ENCODE measurements at places on chromosomes 3 and 15.

GRCh38 chr15:49715211-49715610 lies 94.4 kb downstream of the DTWD1 start:
- no peak for DNase-seq

GRCh38 chr3:194689493-194689944 lies 3.8 kb downstream of the FAM43A start:
- DNase-seq = no peak

DNA sequence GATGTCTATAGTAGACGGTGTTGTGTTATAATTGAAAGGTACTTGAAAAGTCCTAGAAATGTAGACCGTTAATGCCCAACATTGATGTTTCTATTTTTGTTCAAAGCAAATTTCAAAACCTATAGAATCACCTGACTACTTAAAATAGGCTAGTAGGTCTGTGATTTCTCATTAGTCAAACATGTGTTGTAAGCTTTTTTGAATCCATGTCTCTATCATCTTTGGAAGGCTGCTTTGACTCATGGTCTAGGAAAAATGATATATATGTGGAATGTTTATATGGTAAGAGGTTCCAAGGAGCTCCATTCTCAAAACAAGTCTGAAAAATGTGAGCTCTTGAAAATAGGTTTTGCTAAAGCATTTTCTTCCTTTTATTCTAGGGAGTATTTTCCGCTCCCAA lies 375.3 kb downstream of the LPP start:
- no peak for DNase-seq

DNA sequence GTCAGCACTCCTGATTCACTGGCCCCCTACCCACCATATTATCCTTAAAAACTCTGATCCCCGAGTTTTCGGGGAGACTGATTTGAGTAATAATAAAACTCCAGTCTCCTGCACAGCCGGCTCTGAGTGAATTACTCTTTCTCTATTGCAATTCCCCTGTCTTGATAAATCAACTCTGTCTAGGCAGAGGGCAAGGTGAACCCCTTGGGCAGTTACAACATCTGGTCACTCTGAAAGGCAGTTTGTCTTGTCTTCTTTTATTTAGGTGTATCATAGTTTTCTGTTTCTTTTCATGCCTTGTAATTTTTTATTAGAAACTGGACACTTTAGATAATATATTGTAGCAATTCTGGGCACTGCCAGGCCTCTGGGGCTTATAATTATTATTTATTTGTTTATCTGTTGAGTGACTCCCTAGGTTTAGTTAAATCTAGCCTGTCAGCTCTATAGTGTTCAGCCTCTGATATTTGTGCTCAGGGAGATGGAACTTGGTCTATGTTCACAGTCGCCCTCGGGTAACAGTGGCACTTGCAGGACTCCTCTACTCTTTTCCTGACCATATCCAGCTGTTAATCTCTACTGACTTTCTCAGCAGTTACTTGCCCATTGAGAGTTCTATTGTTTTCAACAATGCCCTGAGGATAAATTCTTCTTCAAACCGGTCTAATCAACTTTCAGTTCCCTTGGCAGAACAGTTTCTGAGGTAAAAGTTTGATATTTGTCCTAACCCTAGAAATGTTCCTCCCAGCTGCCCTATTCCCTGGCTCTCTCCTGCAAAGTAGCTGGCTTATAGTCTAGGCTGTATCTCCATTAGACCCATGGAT lies 15.5 kb upstream of the PLAAT1 start:
- DNase-seq = no peak

GRCh38 chr3:52341123-52341522 lies 25.0 kb downstream of the DNAH1 start:
- DNase-seq = no peak

DNA sequence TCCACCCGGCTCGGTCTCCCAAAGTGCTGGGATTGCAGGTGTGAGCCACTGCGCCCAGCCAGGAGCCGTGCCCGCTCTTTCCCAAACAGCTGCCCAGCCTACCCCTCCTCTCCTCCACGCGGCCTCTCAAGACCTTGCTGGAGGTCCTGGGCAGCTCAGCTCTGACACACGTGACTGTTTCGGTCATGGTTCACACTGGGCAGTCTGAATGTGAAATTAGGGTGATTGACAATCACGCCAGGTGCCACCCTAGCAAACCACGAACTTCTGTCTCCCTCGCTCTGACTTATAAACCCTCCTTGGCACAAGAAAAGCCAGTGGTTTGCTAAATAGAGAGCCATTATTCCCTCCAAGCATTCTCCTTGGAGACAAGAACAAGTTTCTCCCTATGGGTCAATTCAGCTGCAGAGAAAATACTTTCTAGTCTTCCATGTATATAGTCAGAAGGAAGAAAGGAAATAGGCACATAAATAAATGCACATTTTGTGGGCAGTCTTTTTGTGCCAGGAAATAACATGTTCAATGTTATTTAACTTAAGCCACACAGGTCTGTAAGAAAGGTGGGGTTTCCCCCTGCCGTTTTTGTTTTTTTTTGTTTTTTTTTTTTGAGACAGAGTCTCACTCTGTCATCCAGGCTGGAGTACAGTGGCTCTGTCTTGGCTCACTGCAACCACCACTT lies 121.9 kb upstream of the MEF2A start:
- DNase-seq = no peak

- DNase-seq = no peak
Observed at GRCh38 chr3:138939561-138940241, 7.2 kb downstream of the FOXL2 start.

GRCh38 chr15:71219645-71220044 lies 104.4 kb downstream of the THSD4 start:
- no peak for DNase-seq

DNA sequence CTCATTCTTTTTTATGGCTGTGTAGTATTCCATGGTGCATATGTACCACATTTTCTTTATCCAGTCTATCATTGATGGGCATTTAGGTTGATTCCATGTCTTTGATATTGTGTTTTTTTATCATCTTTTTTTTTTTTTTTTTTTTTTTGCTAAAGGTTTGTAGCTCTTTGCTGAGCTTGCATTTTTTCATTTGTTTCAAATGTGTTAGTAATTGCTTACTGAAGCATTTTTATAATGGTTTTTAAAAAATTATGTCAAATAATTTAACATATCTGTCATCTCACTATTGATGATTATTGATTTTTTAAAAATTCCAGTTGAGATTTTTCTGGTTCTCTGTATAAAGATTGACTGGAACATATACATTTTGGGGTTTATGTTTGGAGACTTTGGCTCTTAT lies 934.6 kb downstream of the TUSC7 start:
- DNase-seq = no peak

- DNase-seq = no peak
Observed at GRCh38 chr3:182969277-182969676, 11.1 kb downstream of the DCUN1D1 start.

GRCh38 chr3:13111873-13112520 lies 38.8 kb upstream of the IQSEC1 start:
- no peak for DNase-seq

- no peak for DNase-seq
Observed at GRCh38 chr15:70247281-70247680, 149.6 kb upstream of the TLE3 start.

GRCh38 chr3:4990069-4990468 lies 10.8 kb downstream of the BHLHE40 start:
- DNase-seq = no peak

- no peak for DNase-seq
Observed at GRCh38 chr15:31020542-31020941, 29.1 kb upstream of the MTMR10 start.

DNA sequence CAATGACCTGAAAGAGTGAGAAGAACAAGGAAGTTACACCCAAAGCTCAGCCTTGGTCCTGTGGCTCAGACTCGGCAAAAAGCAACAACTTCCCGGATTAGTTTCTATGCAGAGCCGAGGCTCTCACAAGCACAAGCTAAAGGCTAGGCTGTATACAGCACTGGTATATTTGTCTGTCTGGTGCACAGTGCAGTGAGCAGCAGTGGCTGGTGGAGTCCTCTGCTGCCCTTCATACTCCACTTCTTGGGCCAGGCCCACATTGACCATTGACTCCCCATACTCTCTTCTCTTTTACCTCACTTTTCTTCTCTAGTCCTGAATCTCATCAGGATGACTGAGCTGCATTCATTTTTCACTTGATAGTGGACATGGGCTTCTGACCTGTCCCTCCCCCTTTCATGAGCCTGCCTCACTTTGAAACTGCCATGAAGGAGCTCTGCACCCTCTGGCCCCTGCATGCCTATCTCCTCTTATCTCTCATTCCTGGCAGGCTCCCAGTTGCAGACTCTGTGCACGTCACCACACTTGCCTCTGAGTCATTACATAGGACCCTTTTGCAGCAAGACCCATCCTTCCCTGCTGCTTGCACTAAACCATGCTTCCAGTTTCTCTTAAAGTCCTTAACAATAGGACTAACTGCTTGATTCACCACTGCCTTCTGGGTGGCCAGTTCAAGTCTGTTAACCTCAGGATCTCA lies 379.3 kb downstream of the NTRK3 start:
- no peak for DNase-seq

Data from left renal cortex interstitium (tissue), 4 donors.